ENCODE measurements at places on chromosomes 7 and 10.

DNA sequence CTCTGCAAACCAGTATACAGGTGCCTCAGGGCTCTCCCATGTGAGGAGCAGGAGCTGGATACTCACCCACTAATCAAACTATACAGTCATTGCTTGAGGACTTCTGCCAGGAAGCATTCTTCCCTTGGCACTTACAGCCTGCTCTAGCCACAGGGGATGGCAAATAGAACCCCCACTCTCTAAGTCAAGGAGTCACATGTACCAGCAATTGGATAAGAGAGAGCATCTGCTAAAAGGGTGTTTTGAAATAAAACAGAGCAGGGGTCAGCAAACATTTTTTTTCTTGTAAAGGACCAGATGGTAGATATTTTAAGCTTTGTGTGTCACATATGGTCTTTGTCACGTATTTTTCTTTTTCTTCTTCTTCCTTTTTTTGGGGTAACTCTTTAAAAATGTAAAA lies 865.2 kb upstream of the GHITM start:
- DNase-seq = no peak

DNA sequence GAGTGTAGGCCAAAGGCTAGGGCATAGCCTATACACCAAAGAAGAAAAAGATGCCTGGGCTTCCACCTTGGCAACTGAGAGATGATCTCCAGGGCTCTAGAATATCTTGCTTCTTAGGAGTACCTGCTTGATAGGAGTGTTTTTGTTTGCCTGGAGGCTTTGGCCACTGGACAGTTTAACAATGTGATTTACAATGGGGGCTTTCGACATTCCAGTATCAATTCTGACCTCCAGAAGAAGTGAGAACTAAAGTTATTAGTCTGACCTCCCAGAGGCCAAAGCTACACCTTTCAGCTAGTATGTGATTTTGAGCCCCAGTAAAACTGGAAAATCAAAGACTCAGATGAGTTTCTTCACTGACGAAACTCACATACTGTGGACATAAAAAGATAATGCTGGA lies 96.1 kb downstream of the JMJD1C start:
- no peak for DNase-seq

GRCh38 chr7:88150033-88150432 lies 69.8 kb downstream of the SRI start:
- no peak for DNase-seq

GRCh38 chr10:72248468-72249151 lies 25.1 kb upstream of the DDIT4 start:
- DNase-seq = no peak

GRCh38 chr10:1036341-1036791 lies 10.7 kb upstream of the IDI2 start:
- DNase-seq = no peak

DNA sequence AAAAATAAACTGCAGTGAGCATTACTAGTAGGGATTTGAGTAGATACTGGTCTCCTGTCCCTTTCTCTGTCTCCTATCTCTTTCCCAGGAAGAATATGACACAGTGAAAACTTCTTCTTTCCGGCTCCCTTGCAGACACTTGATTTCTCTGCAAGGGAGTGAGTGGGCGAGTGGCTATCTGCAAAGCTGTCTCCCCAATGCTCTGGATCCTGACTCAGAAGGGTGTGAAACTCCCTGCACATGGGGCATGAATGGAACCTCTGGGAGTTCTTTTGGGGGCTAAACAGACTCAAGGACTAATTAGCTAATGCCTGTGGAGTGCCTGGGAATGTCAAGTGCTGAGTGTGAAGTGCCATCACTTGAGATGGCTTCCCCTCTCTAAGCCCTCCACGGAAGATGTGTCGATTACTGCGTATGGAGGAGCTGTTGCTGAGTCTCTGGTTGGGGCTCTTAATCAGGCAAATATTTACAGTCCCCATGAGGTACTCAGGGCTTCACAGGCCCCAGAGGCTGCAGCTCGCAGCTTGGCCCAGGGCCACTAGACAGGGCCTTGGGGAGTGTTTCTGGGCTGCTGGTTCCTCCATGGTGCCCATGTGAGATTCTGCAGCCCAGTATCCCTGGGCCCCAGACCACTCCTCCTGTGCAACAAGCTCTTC lies 139.8 kb downstream of the RPS24 start:
- DNase-seq = no peak

DNA sequence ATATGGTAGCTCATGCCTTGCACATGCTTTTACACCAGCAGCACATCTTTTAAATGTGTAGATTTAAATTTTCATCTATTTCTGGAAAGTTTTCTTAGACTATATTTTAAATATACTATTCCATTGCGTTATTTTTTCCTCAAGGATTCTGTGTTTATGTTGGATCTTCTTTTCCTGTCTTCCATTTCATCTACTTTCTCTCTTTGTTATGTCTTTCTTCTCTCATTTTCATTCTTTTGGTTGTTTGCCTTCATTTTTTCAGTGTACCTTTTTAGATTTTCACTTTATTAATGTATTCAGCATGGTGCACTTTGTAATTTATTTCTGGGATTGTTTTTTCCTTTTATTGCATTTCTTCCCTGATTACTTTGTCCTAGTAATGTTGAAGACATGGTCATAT lies 329.8 kb downstream of the ADK start:
- no peak for DNase-seq

GRCh38 chr10:18334116-18334867 lies 194.1 kb downstream of the CACNB2 start:
- no peak for DNase-seq

Data from stimulated activated CD8-positive, alpha-beta memory T cell treated with anti-CD3 and anti-CD28 coated beads, Interleukin-15, amount 100 ng/mL, for 24 hours (primary cell).